ENCODE measurements at places on chromosomes 2 and 18.

- DNase-seq = peak; percentile 35
These were observed 414.2 kb upstream of the CHST9 start for GRCh38 chr18:27599202-27599829.

DNA sequence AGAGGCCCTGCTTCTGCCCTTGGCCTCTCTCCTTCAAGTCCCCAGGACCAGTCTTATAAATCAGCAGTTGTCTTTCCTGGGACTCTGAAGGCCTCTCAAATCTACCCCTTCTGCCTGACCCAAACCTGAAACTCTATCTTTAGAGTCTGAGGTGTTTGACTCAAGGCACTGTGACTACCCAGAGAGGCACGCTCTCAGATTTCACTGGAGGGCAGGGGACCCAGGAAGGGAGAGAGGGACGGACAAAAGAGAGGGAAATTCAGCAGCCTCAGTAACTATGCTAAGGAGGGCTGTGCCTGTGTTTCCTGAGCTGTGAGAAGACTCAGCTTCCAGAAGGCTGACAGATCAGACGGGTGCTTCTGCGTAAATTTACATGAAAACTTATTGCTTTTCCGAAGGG lies 217.8 kb downstream of the HAUS1 start:
- DNase-seq = peak; percentile 26

GRCh38 chr18:60893355-60894097 lies 439.7 kb upstream of the CDH20 start:
- no peak for DNase-seq

DNA sequence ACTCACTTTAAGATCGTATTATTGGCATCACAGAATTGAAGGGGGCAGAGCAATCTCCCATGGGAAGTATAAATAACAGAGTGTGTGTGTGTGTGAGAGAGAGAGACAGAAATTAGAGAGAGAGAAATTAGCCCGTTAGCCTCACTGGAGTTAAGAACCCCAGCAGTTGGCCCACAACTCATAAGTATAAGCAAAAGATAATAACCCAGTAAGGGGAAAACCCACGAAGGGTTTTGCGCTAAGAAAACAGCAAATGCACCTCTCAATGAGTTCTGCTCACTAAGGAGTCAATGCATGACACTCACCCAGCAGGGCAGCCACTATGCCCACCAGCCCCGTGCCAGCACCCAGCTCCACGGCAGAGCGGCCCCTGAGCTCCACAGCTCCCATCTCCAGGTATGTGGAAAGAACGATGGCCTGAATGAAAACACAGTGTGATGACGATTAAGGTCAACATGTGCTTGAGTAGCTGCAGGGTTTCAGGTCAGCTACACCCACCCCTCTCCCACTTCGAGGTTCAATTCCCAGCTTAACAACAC lies 3.6 kb downstream of the METTL21A start:
- DNase-seq = no peak

Measured in RWPE1 (cell line).